ENCODE measurements at places on chromosomes 16 and 17. TPM values are rescaled to one million over a fixed set of nuclear protein-coding genes. Genes with fewer than 3 reads are reported as not detected.

The LRRC46 gene
- polyA plus RNA-seq = 1.8 TPM

The EPX gene
- polyA plus RNA-seq = not detected

- H3K36me3 ChIP-seq = peaks cover 61% of the 10 kb centered on the region
- DNase-seq = peak; percentile 55
- peaks cover 13% of the 10 kb centered on the region for H3K4me1 ChIP-seq
- peak overlapping the region; percentile 72 for H3K4me3 ChIP-seq
- H3K27me3 ChIP-seq = no peaks in the 10 kb centered on the region
- peak overlapping the region; percentile 89 for H3K27ac ChIP-seq
Observed at GRCh38 chr16:57462978-57463362, 491 bp downstream of the POLR2C start.

DNA sequence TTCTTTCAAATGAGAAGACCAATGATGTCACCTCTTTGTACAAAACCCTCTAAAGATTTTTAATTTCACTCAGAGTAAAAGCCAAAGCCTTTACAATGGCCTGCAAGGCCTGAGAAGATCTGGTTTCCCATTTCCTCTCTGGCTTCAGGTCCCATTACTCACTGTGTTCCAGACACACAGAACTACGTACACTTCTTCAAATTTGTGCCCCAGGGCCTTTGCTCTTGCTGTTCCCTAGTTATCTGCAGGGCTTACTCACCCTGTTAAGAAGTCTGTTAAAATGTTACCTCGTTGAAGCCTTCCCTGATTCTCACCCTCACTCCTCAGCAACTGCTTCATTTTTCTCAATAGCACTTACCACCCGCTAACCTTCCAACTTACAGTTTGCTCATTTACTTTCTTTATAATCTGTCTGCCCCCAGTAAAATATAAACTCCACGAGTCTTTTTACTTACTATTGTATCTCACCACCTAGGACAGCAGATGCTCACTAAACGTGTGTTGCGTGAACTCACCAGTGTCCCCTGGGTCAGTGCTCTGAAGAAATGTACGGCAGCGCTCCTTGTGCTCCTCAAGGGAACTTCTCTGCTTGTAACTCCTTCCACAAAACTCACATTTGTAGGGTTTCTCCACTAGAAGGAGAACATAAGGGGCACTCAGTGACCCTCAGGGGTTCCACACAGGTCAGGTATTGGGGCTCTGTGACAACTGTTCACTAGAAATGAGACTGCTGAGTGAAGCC, 50.2 kb downstream of the GRB7 start:
- no peaks in the 10 kb centered on the region for H3K36me3 ChIP-seq
- DNase-seq = no peak
- no peak overlapping the region for H3K4me3 ChIP-seq
- H3K27ac ChIP-seq = no peak overlapping the region
- H3K27me3 ChIP-seq = peaks cover 21% of the 10 kb centered on the region

DNA sequence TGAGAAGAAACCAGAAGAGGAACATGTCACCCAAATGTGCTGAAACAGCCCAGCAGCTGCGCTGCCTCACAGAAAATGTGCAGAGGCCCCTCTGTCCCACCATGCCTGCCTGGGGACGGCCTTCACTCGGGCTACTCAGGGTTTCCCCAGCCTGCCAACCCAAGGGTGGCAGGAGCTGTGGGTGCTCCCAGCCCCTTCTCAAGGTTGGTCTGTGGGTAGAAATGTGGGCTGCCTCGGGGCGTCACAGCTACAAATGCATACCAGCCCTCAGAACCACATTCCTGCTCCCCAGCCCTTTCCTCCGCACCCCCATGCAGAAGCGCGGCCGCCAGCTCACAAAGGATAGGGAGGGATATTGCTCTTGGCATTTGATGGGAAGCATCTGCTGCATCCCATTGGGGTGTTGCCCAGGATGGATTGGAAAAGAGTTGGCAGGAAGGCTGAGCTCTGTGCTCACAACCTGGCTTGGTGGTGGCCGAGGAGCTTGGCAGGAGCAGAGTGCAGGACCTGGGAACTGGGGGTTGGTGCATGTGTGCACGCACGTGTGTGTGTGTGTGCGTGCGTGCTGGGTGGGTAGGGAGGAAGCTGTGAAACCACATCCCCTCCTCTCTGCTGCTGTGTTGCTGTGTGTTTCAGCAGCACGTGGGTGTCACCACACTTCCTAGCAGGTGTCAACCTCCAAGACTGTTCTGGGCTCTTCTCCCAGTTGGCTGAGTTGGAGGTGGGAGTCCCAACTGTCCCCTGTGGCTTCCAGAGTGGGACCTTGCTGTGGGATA, 304.4 kb downstream of the SEC14L1 start:
- H3K4me1 ChIP-seq = peaks cover 48% of the 10 kb centered on the region
- H3K4me3 ChIP-seq = no peak overlapping the region
- no peak for DNase-seq
- H3K36me3 ChIP-seq = no peaks in the 10 kb centered on the region
- H3K27me3 ChIP-seq = no peaks in the 10 kb centered on the region
- peak overlapping the region; percentile 5 for H3K27ac ChIP-seq

DNA sequence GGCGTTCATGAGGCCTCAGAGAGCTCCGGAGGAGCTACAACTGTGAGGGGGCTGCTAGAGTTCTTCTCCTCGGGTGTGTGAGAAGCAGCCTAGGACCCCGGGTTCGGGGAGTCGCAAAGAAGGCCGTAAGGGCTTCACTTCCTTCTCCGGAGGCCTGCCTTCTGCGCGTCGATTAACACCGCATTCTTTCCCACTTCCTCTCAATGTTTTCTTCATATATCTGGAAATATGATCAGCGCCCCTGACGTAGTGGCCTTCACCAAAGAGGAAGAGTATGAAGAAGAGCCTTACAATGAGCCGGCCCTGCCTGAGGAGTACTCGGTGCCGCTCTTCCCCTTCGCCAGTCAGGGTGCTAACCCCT, 449 bp downstream of the SMCR8 start:
- peak overlapping the region; percentile 69 for H3K27ac ChIP-seq
- no peak for DNase-seq
- peak overlapping the region; percentile 84 for H3K4me3 ChIP-seq
- H3K36me3 ChIP-seq = peaks cover 42% of the 10 kb centered on the region
- peaks cover 22% of the 10 kb centered on the region for H3K4me1 ChIP-seq

DNA sequence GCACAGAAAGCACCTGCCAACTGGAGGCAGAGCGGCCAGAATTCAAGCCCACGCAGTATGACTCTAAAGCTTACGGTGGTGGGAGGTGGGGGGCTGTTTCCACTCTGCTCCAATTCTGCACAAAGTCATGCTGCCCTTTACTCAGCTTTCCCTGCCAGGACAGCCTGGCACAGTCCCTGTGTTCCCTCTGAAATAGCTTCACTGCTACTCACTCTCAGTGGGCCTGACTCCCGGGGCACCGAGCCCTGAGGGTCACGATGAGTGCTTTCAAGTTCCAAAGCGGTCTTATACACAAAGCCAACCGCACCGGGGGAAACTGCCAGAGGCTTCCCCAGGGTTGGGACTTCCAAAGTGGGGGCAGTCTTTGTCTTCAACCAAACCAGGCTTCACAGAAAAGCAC, 306.1 kb upstream of the XYLT1 start:
- no peak for DNase-seq
- peaks cover 13% of the 10 kb centered on the region for H3K4me1 ChIP-seq
- no peak overlapping the region for H3K4me3 ChIP-seq
- peak overlapping the region; percentile 79 for H3K27ac ChIP-seq
- H3K27me3 ChIP-seq = no peaks in the 10 kb centered on the region

Data from SK-N-SH (cell line).